Activated CD8-positive, alpha-beta memory T cell treated with anti-CD3 and anti-CD28 coated beads for 1 hour (primary cell): ENCODE measurements at places on chromosomes 3 and 15.

DNA sequence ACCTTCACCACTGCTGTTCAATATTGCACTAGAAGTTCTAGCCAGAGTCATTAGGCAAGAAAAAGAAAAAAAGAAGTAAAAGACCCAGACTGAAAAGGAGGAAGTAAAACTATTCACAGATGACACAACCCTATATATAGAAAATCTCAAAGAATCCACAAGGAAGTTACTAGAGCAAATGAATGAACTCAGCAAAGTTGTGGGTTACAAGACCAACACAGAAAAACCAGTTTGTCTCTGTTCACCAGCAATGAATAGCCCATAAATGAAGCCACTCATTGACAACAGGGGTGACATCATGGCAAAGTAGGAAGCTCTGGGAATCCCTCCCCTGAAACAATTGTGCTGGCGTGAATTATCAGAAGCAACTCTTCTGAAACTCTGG lies 4.6 kb downstream of the CFAP100 start:
- no peak for DNase-seq

DNA sequence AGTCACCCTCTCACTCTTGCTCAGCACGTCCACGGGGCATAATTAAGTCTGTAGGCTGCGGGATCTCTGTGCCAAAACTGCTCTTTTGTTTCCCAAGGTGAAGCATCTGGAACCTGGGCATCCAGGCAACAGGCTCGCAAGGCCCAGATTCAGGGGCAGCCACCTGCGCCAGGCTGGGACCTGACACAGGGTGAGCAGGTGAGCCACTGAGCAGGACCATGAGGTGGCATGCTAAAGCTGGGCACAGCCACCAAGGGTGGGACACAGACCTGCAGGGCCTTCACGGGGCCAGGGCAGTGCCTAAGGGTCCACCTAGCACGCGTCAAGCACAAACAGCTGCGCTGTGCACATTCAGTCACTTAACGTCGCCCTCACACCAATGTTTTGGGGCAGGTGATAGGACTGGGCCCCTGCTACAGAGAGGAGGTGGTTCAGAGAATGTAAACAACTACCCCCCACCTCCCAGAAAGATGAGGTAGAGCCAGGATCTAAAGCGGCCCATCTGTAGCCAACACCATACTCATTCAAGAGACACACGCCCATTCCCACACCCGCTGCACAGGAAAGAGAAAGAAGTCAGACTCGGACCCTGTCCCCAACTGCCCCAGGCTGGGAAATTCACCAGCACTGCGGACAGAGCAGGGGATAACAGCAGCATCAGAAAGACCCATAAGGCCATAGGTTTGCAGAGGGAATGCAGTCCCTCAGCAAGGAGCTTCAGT lies 16.3 kb downstream of the XXYLT1 start:
- no peak for DNase-seq

GRCh38 chr3:177932346-177932745 lies 603.9 kb upstream of the KCNMB2 start:
- no peak for DNase-seq

DNA sequence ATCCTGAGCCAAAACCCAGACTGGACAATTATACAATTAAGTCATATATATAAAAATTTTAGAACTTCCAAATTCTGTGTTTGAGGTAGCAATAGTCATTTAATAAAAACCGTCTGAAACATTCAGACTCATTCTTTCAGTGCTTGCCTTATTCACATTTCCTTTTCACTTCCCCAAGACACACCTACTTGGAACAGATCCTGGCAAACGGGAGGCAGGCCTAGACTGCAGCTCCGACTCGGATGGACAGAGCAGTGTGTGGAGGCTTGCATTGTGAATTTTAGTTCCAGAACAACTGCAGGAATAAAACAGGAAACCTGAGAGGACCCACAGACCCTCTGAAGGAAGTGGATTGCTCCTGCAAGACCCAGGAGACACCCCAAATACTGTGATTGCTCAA lies 341.4 kb downstream of the CNTN3 start:
- no peak for DNase-seq

DNA sequence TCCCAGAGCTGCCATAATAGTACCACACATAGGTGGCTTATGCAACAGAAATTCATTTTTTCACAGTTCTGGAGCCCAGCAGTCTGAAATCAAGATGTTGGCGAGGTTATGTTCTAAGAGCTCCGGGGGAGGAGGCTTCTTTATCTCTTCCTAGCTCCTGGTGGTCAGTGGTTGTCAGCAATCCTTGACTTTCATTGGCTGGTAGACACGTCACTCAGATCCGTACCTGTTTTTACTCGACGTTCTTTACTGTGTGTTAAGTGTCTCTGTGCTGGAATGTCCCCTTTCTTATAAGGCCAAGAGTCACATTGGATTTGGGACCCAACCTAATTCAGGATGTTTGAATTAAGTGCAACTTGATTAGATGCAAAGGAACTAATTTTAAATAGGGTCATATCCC lies 218.5 kb upstream of the CNTN3 start:
- DNase-seq = no peak
